ENCODE measurements at places on chromosomes 3 and 15.
A peak's percentile ranks its signal among the peaks of the same experiment; 100 is the strongest.

DNA sequence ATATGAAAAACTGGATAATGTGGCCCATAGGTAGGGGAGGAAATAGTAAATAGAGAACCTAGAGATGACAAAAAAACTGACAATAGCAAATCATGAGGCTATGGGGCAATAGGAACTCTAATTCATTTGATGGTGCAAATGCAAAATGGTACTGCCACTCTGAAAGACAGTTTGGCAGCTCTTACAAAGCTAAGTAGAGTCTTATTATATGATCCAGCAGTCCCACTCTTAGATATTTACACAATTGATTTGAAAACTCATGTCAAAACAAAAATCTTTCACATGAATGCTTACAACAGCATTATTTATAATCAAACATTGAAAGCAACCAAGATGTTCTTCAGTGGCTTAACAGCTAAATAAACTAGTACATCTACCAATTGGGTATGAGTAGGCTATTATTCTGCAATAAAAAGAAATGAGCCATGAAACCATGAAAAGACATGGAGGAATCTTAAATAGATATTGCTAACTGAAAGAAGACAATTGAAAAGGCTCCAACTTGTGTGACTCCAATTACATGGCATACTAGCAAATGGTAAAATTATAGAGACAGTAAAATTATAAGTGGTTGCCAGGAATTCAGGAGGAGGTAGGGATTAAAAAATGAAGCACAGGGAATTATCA, 321.8 kb upstream of the STAC start:
- no peak for DNase-seq

DNA sequence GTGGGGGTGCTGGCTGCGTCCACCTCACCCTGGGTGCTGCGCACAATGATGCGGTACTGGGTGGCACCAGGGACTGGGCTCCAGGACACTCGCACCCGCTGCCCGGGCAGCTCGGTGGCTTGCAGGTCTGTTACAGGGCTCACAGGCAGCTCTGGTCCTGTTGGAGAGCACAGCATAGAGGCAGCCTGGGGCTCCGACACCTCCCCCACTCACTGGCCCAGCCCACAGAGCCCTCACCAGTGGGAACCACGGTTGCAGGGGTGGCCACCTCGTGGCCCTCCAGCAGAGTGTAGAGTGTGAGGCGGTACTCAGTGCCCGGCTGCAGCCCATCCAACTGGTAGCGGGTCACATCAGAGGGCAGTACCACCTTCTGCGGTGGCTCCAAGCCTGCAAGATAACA, 3.7 kb downstream of the COL7A1 start:
- no peak for DNase-seq

- DNase-seq, result no peak
These were observed 4.2 kb upstream of the TLR9 start for GRCh38 chr3:52229656-52230055.

DNA sequence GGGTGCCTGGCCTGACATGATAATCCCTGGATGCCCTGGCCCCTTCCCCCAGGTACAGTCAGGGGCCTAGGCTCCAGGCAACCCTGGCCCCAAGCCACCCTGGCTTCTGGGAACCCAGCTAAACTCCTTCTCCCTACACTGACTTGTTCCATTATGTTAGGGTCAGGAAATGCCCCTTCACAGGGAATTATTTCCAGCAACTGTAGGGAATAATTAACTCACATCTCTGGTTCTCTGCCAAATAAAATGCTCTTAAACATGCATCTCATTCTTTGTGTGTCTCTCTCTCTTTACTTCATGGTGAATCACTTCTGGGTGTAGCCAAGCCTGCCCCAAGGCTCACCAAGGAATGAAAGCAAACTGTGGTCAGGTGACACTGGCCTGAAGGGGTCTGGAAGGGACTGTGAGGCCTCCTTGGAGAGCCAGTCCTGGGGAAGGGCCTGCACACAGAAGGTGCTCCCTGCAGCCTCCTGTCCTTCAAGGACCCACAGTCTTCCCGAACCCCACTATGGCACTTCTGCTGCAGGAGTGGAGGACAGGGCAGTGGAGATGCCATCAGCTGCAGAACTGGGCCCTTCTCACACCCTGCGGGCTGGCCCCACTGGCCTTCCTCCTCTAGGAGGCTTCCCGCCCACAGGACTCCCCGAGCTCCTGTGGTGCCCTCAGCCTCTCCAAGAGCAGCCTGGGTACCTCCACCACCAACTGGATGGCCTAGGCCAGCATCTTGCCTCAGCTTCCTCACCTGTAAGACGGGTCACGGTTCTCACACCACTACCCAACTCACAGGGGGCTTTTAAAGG, 17.6 kb downstream of the TKT start:
- DNase-seq, result peak; percentile 95

DNA sequence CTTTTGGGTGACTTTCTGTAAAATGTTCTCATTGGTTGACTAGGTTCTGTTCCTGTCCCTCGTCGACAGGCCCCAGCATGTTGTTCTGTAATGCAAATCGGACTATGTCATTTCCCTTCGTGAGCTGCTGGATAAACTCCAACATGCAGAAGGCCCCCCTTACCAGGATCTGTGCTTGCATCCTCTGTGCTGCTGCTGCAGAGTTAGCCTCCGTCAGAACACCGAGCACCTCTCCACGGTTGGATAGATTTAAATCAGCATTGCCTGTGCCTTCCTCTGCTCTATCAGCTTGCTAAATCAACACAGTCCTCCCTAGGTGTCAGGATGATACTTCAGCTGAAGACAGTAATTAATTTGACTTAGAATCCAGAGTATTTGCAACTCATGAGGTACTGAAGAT, 12.7 kb upstream of the MINDY4B start:
- DNase-seq, result no peak

DNA sequence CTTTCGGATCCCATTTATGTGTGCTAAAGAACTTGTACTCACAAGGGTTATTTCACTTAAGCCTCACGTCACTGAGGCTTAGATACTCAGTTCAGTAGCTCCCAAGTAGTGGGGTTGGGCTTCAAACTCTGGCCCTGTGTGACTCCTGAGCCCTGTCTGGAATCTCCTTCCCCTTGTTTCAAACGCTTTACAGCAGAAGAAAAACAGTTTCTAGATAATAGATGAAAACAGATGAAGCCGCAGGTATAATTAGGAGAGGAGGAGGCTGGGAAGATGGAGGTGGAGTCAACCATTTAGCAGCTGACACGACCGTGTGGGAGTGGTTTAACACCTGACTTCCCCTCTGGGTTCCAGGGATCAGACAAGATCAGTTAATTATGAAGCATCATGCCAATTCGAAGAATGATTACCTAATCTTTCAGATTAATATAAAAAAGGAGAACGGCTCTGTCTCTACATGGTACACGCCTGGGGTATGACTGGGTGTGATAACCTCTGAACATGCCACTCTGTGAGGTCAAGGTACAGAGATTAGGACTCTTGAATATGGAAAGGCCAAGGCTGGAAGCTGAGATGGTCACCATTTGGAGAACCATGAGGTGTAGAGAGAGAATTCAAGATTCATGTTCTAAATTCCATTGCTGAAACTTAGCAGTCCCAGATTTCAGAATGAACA, 31.1 kb downstream of the TPM1 start:
- DNase-seq, result no peak

Measured in hepatic stellate cell (primary cell).